ENCODE measurements at places on chromosomes 16 and 17. TPM values are rescaled to one million over a fixed set of nuclear protein-coding genes. Genes with fewer than 3 reads are reported as not detected.

GRCh38 chr17:39462631-39463375, 1.5 kb downstream of the CDK12 start:
- H3K4me3 ChIP-seq = peak overlapping the region; percentile 91
- peak overlapping the region; percentile 61 for H3K27ac ChIP-seq
- no peaks in the 10 kb centered on the region for H3K27me3 ChIP-seq

GRCh38 chr16:10921536-10922327, 20.5 kb downstream of the DEXI start:
- no peak overlapping the region for H3K4me3 ChIP-seq
- H3K27ac ChIP-seq = peak overlapping the region; percentile 88
- no peaks in the 10 kb centered on the region for H3K36me3 ChIP-seq

- no peak overlapping the region for H3K4me3 ChIP-seq
- H3K27ac ChIP-seq = no peak overlapping the region
- H3K36me3 ChIP-seq = no peaks in the 10 kb centered on the region
- H3K4me1 ChIP-seq = no peaks in the 10 kb centered on the region
- H3K27me3 ChIP-seq = no peaks in the 10 kb centered on the region
Measured at GRCh38 chr16:69483611-69484010, 59.2 kb downstream of the CYB5B start.

Gene C17orf100
- 1.2 TPM for total RNA-seq

Gene TMEM88
- total RNA-seq = 16.0 TPM

Gene VMO1
- total RNA-seq = 6.6 TPM

Gene HBA2
- 448 TPM for total RNA-seq
